ENCODE measurements at places on chromosomes 1 and 21. TPM values are rescaled to one million over a fixed set of nuclear protein-coding genes. Genes with fewer than 3 reads are reported as not detected.

The SPATA6 gene
- total RNA-seq = 16.7 TPM

The SLAMF9 gene
- not detected for total RNA-seq

The GJA5 gene
- total RNA-seq = 1.6 TPM

The CITED4 gene
- total RNA-seq = under 0.01 TPM

The DNAJC28 gene
- total RNA-seq = 6.5 TPM

DNA sequence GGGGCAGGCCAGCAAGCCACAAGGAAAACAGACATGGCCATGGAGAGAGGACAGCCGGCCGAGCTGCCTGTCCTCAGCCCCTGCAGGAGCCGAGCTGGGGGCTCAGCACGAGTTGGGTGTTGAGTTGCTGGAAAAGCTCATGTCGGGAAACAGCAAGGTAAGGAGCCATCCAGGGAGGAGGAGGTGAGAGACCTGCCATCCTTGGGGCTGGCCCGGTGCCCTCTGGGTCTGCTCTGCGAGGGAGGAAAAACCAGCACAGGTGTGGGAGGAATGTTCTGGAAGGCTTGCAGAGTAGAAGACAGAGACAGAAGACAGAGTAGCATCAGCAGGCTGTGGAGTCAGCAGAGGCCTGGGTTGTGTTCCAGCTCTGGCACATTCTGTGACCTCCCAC is 548.8 kb downstream of the PTPRU start:
- DNase-seq = no peak

- DNase-seq = no peak
Observed at GRCh38 chr1:209456878-209457277, 126.6 kb upstream of the CAMK1G start.

Measured in frontal cortex (tissue), 4 donors.